ENCODE measurements at places on chromosomes 12 and 14. TPM values are rescaled to one million over a fixed set of nuclear protein-coding genes. Genes with fewer than 3 reads are reported as not detected.

The SLC2A14 gene
- 0.39 TPM for polyA plus RNA-seq

GRCh38 chr12:111105294-111105693 lies 184.9 kb upstream of the MYL2 start:
- DNase-seq: no peak

The SLCO1C1 gene
- polyA plus RNA-seq: 0.02 TPM

DNA sequence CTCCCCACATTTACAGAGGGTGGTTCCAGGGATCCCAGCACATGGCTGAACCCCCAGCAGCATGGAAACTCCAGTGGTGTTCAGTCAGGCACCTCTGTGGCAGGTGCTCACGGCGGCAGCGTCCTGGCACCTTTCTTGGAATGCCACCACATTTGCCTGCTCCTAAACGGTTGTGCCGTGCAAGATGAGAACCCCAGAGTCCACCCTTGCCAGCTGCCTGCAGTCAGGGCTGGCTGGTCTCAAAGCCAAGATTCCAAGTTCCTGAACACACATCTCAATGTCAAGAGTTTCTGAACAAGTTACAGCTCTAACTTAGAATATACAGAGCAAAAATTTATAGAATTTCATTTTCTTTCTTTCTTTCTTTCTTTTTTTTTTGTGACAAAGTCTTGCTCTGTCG lies 38.7 kb downstream of the DDX51 start:
- DNase-seq: no peak

The TSPAN9 gene
- polyA plus RNA-seq: 40.1 TPM

GRCh38 chr12:130214686-130215395 lies 52.6 kb downstream of the FZD10 start:
- no peak for DNase-seq

GRCh38 chr12:92210071-92210470 lies 64.4 kb upstream of the BTG1 start:
- DNase-seq: no peak

DNA sequence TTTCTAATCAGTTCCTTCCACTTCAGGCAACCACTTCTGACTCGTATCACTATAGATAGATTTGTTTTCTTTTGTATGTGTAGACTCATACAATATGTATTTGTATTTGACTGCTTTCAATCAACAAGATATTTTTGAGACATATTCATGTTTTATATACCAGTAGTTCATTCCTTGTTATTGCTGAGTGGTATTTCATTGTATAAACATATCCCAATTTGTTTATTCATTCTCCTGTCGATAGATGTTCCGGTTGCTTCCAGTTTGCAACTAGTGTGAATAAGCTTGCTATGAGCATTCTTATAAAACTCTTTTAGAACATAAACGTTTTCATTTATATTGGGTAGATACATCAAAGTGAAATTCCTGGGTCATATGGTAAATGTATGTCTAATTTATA lies 119.2 kb downstream of the FIGNL2 start:
- no peak for DNase-seq

DNA sequence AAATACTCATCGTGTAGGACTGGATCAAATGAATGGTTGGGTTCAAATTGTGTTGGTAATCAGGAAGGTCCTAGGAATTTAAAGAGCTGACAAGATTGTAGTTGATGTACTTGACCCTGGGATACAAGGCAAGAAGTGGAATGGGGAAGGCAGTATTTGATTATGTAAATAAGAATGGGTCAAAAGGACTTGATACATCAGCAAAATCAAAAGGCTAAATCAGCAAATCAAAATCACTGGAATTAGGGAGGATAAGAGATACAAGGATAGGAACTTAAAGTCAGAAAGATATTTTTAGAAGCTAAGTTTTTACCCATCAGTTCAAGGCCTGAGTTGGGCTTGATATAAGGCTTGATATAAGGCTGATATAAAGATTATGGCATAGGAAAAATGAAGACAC lies 65.8 kb downstream of the VEZT start:
- DNase-seq: no peak

The PPP1R36 gene
- polyA plus RNA-seq: 0.08 TPM

The C12orf50 gene
- polyA plus RNA-seq: 0.10 TPM

The VDR gene
- polyA plus RNA-seq: 0.29 TPM

DNA sequence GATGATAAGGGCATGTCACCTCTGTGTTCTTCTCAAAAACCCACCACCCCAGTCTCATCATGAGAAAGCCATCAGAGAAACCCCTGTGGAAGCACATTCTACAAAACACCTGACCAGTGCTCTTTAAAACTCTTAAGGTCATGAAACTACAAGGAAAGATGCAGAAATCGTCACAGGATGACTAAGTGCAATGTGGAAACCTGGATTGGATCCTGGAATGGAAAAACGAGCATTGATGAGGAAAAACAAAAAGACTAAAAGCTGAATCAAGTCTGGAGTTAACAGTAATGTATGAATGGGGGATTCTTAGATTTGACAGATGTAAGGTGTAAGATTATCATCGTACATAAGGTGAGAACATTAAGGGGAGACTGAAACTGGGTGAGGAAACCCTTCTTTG lies 211.0 kb downstream of the TBX5 start:
- no peak for DNase-seq

GRCh38 chr12:25014961-25015360 lies 66.1 kb upstream of the BCAT1 start:
- DNase-seq: no peak

The CLEC2B gene
- not detected for polyA plus RNA-seq

The RNFT2 gene
- 3.8 TPM for polyA plus RNA-seq

DNA sequence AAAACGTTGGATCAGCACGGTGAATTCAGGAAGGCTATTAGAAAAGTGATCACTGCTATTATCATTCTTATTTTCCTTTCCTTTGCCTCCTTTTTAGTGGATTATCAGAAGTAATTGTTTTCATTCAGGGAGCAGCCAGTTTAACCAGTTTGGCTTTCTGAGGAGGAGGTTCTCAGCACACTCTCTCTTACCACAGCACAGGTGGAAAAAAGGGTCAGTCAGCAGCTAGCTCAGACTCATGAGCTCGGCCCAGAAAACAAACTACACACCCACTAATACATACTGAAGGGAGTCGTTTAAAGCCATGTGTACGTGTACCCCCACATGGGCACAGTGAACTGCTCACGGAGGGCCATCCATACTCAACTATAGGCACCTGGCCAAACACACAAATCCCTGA lies 23.2 kb upstream of the MAGOHB start:
- DNase-seq: no peak

The ADCY4 gene
- polyA plus RNA-seq: 0.08 TPM

The HAL gene
- polyA plus RNA-seq: 0.08 TPM

DNA sequence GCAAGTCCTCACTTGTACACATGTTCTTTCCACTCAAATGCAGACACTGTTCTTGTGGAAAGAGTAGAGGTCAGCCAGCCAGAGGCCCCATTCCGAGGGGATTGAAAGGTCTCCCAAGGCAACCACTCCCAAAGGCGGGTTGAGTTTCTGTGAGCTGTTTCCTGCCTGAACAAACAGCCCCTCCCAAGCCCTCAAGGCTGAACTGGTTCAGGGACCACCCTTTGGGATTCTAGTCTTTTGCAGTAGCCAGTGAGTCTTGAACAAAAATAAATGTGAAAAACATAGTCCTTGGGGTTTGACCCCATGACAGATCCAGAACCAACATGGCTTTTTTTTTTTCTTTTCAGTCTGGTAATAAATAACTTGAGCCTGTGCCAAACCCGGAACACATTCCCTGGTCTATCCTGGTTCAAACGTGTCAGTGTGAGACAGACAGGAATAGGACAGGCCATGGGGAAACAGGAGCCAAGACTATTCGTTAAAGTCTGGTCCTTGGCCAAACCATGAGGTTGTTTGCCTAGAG lies 17.6 kb upstream of the STK38L start:
- DNase-seq: no peak

GRCh38 chr14:102252834-102253801 lies 51.8 kb downstream of the MOK start:
- no peak for DNase-seq

GRCh38 chr12:3134126-3134525 lies 56.9 kb downstream of the TSPAN9 start:
- no peak for DNase-seq

The KLRD1 gene
- polyA plus RNA-seq: not detected

The ACVR1B gene
- polyA plus RNA-seq: 13.5 TPM

DNA sequence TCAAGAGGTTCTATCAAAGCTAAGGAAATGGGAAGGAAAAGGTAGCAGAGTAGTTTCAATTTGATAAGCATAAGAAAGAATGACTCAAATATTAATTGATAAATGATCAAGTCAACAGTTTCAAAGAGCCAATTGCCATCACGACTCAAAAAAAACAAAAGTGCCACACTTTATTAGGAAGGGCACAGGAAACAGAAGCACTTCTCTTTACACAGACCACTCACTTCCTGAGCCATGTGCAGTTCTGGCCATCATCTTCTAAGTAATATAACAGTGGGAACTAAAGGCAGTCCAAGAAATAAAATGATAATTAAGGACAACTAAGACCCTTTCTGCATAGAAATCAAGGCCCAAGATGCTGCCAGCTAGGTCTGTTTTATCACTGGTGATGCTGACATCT lies 13.2 kb downstream of the TM7SF3 start:
- DNase-seq: no peak

GRCh38 chr14:20652996-20653975 lies 11.8 kb upstream of the OR6S1 start:
- no peak for DNase-seq

- no peak for DNase-seq
Measured at GRCh38 chr12:58819345-58819744, 101.0 kb downstream of the LRIG3 start.

The ASPG gene
- polyA plus RNA-seq: not detected

GRCh38 chr14:56774503-56774902 lies 35.8 kb downstream of the OTX2 start:
- no peak for DNase-seq

DNA sequence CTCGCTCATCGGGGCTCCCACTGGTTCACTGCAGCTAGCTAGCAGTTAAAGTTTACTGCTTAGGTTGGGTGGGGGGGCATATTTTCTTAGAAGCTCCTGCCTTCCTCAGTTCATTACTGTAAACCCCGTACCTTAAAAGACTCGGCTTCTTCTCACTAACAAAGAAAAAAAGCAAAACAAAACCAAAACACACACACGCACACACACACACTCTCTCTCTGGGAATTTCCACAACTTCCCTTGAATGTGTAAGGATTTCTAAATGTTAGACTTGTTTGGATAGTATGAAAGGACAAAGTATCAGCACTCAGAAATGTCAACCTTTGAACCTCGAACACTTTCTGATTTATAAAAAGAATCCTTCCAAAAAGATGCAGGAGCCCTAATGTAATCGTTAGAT lies 927 bp downstream of the PTHLH start:
- no peak for DNase-seq

- peak; percentile 26 for DNase-seq
Measured at GRCh38 chr14:105138021-105138541, 30.5 kb downstream of the JAG2 start.

DNA sequence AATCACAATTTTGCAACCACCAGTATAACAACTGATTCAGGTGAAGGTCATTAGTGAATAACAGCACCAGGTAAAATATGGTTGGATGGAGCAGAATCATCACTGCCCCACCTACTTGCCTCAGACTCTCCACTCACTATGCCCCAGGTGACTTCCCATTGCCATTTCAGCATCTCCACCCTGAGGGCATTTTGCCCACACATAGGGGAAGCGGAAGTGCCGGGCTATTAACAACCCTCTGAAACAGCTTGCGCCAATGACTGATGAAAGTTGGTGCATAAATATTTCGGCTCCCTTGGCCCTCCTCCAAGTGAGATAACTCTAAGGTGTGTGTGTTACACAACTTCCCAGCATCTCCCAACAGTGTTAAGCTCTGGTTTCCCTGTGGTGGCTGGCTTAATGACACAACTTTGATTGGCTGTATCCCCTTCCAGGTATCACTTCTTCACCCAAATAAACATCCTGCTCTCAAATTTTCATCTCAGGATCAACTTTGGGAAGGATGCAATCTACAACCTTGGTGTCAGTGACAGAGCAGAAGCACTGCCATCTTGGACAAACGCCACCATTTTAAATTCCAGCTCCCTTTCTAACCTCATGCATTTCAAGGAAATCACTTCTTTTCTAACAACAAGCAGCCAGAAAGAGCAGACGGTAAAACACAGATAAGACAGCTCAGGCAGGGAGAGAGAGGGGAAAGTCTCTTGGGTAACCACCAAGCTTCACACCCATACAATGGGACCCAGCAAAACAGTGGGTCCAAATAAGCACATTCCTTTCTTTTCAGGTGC lies 73.6 kb upstream of the PPP2R5C start:
- DNase-seq: no peak

The CCDC184 gene
- 4.2 TPM for polyA plus RNA-seq

The MUCL1 gene
- not detected for polyA plus RNA-seq

DNA sequence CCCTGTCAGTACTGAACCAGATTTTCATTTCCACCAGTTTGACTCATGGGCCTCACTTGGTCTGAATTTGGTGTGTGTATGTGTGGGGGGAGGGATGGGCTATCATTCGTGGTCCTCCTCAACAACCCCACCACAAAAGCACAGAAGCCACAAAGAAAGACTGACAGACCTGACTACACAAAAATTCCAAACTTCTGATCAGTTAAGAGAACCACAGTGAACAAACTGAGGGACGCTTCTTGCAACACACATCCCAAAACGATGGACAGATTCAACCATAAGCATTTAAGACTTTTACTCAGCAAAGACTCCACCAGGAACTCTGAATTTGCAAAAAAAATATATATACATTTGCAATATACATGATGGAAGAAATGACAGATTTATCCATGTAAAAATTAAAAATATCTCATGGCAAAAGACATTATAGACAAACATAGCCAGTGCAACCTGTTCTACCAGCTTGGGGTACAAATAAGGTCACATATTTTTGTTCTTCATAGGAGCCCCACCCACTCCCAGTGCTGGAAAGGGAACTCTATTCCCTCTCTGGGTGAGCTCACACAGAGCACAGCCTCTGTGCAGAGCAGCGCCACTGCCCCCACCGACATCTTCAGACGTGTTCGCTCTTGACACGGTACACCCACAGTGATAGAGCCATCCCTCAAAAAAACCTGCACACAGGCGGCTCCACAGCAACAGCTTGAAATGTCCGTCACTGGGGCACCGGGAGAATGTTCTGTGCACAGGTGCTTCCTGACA lies 49.7 kb downstream of the JAG2 start:
- DNase-seq: no peak

The DHH gene
- polyA plus RNA-seq: 0.08 TPM

DNA sequence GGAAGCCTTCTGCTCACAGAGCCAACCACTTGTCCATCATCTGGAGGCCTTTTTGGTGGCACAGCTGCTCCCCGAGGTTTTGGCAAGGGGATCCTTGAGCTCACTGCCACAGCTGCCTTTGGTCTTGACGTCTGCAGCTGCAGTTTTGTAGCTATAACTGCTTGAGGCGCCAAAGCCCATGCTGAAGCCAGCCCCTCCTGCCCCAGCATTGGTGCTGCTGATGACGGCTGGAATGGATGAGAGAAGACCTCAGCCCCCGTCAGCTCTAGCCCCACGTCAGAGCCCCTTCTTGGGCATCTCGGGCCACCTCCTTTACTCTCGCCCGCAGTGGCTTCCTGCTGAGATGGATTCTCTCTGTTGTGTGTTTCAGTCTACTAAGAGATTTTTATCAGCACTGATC lies 12.3 kb upstream of the KRT74 start:
- no peak for DNase-seq
